ENCODE measurements at places on chromosomes 12 and 14. TPM values are rescaled to one million over a fixed set of nuclear protein-coding genes. Genes with fewer than 3 reads are reported as not detected.

Gene TBC1D30
- total RNA-seq: 2.7 TPM

Gene DHRS4
- 42.0 TPM for total RNA-seq

Gene SLC7A8
- total RNA-seq: 4.7 TPM

Gene ACRBP
- not detected for total RNA-seq

Gene WIF1
- total RNA-seq: not detected

Gene SYT1
- total RNA-seq: 0.37 TPM

Gene ARHGEF40
- 24.0 TPM for total RNA-seq

Gene LRP1-AS
- not detected for total RNA-seq

Gene CCDC175
- not detected for total RNA-seq

Gene SCN8A
- total RNA-seq: 4.7 TPM

Gene LBHD2
- total RNA-seq: not detected

Gene ABCC9
- total RNA-seq: 41.2 TPM

Gene DLGAP5
- total RNA-seq: 0.27 TPM

Gene MYBPC1
- total RNA-seq: 0.51 TPM

Gene KLRC3
- total RNA-seq: not detected

Gene CELA1
- not detected for total RNA-seq

Gene DGKA
- total RNA-seq: 2.7 TPM

Gene MYO1A
- total RNA-seq: 0.27 TPM

Gene TAS2R7
- not detected for total RNA-seq

Gene TCTN1
- 16.4 TPM for total RNA-seq

Gene SERPINA10
- total RNA-seq: 332 TPM

Gene LRRIQ1
- not detected for total RNA-seq

Gene LPAR5
- total RNA-seq: 1.5 TPM

Gene TSHR
- total RNA-seq: not detected

Gene TAC3
- not detected for total RNA-seq

Gene TAS2R46
- 0.51 TPM for total RNA-seq

Gene RNU6-7
- total RNA-seq: not detected

Gene PAWR
- 25.0 TPM for total RNA-seq

All from right lobe of liver (tissue), 6 donors.